ENCODE measurements at places on chromosomes 2 and 18.

DNA sequence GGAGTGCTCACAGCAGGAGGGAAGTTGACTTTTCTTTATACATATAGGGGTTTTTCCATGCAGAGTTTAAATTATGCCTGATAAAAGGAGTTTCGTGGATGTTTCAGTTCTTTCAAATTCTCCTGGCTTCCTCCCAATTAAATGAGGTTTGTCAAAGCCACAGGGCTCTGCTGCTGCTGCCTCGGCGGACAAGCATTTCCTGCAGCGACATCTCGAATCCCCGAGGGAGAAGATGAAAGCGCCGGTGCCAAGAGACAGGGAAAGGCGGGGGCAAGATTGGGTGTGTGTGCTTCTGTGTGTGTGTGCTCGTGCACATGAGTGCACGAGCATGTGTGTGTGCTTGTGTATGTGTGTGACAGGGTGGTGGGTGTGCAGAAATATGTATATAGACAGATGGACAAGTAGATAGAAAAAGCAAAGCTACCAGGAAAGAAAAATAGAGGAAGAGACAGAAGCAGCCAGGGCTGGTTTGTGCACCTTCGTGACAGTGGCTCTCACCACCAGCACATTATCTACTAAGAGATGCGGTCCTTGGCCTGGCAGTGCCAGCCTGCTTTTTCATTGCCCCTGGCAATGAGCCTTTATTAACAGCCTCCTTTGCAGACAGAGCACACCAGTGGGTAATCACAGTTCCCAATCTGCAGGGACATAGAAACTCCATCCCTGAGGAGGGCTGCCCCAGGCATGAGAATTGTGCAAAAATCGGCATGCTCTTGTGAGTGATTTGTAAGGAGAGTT, 76.2 kb downstream of the CDK15 start:
- DNase-seq: no peak

DNA sequence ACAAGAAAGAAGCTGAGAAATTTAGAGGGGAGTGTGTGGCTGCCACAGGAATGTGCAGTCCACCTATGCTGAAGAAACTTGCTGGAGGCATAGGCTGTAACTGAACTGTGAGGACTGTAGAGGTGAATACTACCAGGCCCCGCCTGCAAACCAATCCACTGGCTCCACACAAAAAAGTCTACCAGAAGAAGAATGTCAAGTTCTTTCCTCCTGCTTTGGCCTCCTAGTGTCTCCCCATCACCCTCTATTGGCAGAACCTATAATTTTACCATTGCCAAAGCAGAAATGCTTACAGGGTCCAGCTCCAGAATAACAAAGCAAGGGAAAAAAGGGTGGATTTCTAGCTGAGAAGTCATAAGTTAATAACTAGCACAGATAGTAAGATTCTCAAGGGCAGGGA, 5.9 kb upstream of the ATP5MC3 start:
- no peak for DNase-seq

DNA sequence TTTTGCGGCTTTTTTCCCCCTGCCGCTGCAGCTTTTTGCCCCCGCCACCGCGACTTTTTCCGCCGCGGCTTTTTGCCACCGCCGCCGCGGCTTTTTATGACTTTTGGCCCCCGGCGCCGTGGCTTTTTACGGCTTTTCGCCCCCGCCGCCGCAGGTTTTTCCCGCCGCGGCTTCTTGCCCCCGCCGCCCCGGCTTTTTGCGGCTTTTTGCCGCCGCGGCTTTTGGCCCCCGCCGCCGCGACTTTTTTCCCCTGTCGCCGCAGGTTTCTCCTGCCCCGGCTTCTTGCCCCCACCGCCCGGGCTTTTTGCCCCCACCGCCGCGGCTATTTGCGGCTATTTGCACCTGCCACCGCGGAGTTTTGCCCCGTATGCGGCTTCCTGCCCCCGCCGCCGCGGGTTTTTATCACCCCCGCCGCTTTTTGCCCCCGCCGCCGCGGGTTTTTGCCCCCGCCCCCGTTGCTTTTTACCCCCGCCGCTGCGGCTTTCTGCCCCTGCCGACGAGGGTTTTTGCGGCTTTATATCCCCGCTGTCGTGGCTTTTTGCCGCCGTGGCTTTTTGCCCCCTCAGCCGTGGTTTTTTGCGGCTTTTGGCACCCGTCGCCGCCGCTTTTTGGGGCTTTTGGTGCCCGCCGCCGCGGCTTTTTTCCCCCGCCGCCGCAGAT, 2750.9 kb downstream of the RPIA start:
- no peak for DNase-seq

DNA sequence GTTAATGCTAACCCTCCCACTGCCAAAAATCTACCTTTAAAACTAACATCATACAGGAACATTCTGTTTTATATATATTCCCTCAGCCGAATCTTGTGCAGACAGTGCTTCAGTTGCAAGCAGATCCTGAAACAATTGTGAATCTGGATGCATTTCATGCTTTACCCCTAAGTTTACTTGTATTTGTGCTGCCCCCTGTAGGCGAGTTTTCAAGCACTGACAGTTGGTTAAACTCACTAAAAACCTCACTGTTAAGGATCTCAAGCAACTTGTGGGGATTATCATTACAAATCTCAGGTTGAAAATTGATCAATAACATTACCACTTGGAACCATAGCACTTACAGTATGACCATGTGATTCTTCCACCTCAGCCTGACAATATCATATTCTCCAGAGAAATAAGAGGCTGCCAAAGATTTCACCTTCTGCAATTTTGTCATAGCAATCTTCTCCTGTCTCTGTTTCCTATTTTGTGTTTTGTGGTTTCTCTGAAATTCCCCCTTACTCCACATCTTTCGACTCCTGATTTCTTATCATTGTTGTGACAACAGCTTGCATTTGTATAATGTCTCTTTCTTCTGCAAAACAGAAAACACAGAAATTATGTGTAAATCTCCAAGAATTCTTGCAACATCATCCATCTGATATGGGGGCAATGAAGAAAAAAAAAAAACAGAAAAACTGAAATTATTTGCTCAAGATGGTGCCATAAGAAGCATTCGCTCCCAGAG, 354.6 kb upstream of the SETBP1 start:
- no peak for DNase-seq

GRCh38 chr18:54004828-54005227, 219.6 kb downstream of the MBD2 start:
- no peak for DNase-seq

DNA sequence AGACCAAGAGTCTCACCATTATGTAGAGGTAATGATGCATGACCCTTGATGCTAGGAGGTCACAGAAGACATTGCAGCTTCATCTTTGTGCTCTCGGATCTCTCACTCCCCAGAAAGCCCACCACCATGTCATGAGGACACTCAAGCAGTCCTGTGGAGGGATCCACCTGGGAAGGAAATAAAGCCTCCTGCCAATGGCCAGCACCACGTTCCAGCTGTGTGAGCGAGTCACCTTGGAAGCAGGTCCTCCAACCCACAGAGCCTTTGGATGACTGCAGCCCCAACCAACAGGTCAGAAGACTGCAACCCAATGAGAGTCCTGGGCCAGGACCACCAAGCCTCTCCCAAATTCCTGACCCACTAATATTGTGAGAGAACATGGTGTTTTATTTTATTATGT, 38.4 kb downstream of the CYP26B1 start:
- DNase-seq: no peak

GRCh38 chr2:53252115-53252514, 515.5 kb upstream of the CHAC2 start:
- DNase-seq: no peak

DNA sequence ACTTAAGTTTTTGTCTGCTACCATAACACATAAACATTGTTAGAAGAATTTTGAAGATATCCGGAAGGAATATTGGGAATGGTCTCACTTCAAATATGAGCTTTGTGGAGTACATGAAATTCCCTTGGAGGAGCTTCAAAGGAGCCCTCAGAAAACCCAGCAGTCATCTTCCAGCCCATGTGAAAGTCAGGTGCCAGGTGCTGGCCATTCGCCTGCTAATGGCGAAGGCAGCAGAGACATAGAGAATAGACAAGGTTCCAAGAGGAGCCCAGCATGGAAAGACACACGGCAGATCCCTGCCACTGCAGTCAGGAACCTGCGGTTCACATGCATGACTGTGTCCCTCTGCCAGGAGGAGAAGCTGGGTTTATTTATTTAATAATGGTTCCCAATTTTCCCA, 40.0 kb upstream of the EPG5 start:
- no peak for DNase-seq

- peak; percentile 48 for DNase-seq
Observed at GRCh38 chr2:156333274-156333950, 891 bp upstream of the NR4A2 start.

- no peak for DNase-seq
Observed at GRCh38 chr2:224190234-224190935, 151.3 kb upstream of the SERPINE2 start.

DNA sequence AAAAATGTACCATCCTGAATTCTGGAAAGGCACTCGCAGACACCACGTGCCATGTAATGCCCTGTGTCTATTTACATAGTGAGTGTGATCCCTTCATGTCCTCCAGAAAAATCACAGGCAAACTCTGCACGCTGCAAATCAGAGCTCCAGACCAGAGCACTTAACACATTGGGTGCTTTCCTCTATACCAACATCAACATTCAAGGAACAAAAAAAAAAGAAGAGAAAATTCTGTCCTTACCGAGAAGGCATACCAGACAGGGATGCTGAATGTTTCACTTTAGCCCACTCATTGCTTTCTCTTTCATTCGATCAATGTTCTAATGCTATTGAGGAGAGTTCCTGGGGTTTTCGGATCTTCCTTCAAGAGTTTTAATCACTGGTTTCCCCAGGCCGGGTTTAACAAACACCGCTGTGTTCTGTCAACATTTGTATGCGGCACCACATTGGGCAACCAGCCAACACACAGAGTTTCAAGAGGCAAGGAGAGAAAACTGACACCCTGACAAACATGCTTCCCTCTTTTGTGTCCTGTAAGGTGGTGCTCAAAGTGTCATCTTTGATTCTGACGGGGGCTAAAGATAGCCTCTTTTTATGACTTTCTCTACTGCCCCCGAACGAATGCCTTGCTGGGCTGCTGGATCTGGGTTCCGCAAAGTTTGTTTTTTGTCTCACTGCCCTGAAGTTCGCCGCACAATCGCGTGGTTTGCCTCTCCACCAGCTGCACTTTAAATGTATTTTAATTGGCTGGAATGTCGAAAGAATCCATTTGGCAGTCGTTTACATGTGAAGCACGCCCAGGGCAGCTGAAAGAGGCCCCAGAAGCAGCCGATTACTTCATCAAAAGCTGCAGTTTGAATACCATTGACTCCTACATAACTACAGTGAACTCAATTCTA, 106.4 kb upstream of the NCKAP5 start:
- DNase-seq: no peak

GRCh38 chr2:230443541-230443940, 27.5 kb downstream of the SP100 start:
- DNase-seq: no peak

DNA sequence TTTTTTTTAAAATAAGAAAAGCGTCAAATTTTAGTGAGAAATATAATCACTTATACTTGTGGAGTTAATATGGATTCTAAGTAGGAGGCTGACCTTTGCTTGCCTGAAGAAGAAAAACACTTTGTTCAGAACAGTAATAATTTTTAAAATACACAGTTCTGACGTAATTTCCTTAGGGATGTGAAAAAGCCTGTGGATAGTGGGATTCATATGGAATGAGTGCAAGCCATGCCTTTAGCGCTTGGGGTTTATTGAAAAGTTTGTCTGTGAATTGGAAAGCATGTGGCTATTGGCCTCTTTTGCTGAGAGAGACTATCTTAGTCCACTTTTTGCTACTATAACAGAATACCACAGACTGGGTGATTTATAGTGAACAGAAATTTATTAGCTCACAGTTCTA, 151.3 kb downstream of the CCDC85A start:
- no peak for DNase-seq

GRCh38 chr2:9260464-9260918, 53.9 kb downstream of the ASAP2 start:
- no peak for DNase-seq

GRCh38 chr18:41145516-41145915, 809.5 kb upstream of the PIK3C3 start:
- DNase-seq: no peak

DNA sequence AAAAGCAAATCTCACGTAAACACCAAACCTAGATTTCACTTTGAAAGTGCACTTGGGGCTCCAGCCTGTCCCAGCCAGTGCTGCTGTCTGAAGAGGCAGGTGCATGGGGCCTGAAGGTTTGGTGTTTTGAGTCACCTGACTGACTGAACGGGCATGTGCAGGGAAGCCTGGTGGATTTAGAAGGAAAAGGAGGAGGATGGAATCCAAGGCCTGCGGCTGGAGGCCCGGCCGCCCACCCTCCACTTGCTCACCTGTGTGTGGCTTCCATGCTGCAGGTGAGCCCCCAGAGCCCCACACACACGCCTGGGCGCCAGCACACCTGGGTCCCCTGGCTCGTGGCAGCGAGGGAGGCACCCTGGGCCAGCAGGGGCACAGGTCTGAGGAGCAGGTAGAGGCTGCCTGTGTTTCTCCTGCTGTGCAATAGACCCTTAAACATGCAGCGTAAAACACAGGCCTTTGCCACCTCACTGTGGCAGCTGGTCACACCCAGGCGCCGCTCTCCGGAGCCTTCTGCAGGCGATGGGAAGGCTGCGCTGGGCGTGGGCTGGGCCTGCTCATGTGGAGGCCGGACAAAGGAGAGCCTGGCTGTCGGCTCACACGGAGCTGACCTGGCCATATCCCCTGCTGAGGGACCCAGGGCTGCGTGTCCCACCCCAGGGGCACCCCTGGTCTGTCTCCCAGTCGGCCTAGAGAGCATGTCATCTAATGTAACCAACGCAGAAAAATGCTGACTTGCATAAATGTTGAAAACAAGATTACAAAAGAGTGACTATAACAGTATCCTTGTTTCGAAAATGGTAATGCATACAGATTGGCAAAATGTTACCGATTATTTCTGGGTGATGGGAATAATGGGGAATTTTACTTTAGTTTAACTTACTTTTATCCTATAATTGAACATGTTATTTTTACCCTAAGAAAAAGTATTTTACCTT, 71.3 kb downstream of the TMEM18 start:
- DNase-seq: no peak

- no peak for DNase-seq
Observed at GRCh38 chr2:203849010-203849409, 18.6 kb upstream of the CTLA4 start.

GRCh38 chr2:80073134-80073561, 231.4 kb downstream of the LRRTM1 start:
- no peak for DNase-seq

DNA sequence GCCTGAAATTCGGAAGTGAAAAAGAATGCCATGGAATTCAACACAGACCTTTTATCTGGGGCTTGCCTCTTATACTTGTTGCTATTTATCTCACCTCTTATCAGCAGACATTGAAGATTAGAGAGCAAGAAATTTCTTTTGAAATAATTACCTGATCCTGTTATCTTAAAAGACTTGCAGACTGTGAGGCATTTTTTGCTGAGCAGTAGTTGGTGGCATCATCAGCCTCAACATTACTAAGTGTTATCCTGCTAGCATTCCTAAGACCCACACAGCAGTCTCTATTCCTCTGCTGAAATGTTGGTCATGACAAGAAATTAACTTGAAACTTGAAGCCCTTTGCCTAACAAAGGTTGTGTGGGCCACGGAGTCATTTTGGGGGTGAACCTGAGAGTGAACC, 186.5 kb downstream of the TRIB2 start:
- DNase-seq: no peak
